ENCODE measurements at places on chromosomes 4 and X. TPM values are rescaled to one million over a fixed set of nuclear protein-coding genes. Genes with fewer than 3 reads are reported as not detected.

DNA sequence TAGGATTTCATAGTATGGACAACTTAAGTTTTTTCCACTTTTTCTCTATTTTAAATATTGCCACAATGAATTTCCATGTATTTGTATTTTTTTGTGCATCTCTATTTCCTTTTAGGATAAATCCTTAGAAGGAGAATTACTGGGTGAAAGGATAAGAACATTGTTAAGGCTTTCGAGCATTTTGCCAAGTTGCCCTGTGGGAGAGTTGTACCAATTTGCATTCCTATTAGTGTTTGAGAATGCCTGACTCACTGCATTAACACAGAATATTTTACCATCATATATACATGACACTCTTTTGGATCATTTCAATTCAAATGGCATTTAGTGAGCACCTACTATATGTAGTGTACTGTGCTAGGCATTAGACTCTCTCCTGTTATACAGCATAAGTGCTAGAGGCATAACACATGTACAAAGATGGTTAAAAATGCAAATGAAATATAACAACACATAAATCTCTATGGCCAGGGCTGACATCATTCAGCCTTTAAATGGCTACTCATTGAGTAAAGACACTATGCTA is 57.0 kb downstream of the PLAC1 start:
- DNase-seq, result no peak

DNA sequence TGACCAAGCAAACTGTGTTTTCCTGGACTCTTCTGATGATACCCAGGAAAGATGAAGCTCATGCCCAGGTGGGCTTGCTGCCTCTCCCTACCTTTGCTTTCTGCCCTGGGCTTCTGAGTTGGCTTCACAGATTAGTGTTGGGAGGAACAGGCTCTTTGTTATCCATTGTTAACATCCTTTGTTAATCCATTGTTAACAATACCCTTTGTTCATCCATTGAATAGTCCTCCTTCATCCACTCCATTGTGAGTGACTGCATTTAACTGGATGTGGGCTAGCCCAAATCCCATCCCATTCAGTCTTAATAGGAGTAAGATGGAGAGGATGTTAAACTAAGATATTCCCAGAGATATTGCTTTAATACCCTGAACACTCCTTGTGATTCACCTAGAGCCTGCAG is 199.0 kb upstream of the LNX1 start:
- no peak for DNase-seq

DNA sequence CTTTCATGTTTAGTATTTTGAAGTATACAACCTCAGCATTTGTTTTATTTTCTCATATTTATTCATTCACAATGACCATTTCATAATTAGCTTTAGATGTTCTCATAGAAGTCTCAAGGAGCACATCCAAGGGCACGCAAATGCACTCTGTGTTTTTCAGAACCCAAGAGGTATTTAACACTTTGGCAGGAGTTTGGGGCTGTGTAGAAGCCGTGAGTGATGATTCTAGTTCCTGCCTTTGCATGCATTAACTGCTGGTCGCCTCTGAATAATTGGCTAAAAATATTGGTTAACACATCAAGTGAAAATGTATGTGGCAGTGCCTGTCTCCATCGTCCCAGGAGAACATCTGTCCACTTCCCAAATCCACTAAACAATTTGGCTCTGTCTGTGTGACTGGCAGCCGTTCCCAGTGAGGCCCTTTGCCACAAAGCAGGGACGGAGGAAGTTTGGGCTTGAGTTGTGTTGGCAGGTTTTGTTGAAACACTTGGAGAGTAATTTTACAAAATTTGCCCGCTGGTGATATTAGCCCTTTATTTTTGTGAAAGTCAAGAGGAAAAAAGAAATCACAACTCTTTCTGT is 730.7 kb upstream of the SLIT2 start:
- DNase-seq, result no peak

DNA sequence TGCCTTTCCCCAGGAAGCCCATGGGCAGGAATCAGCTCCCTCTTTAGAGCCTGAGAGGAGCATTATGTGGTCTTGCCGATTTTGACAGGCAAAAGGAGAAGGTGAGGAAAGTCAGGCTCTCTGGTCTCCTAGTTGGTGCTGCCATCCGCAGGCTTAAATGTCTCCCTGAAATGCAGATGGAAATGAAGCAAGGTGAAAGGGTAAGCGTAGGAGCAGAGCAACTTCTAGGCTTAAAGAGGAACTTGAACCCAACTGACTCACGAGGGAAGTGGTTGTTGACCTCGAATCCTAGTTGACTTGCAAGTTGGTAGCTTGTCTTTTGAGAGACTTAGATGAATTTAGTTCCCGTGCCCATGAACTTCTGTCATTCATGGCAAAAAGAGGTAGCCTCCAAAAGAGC is 205.9 kb downstream of the PTTG2 start:
- DNase-seq, result no peak

DNA sequence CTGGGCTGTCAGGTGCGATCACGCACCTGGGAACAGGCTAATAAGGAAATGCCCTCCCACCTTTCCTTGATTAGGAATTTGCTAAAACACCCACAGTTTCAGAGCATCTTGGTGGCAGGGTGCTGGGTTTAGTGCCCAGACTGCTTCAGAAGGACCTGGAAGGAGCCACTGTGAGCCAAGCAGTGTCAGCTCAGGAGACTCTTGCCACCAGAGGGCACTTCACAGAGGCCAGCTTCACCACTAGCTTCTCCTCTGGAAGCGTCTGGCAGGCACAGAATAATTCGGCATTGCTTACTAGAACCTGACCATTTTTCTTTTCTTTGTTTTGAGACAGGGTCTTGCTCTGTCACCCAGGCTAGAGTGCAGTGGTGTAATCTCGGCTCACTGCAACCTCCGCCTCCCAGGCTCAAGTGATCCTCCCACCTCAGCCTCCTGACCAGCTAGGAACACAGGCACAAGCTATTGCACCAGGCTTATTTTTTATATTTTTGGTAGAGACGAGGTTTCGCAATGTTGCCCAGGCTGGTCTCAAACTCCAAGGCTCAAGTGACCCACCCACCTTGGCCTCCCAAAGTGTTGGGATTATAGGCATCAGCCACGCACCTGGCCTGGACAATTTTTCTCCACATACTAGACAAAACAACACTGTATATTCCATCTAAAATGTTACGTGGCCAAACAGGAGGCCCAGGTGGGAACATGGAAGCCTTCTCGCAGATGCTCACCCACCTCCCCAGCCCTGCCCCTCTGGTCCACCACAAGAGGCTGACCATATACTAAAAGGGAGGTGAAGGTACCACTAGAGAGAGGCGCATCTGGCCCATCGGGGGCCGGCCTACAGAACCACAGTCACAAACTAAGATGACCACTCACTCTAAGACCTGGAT is 14.1 kb downstream of the NOP14 start:
- DNase-seq, result no peak

GRCh38 chr4:52573551-52573950 is 85.5 kb downstream of the USP46 start:
- DNase-seq, result no peak

DNA sequence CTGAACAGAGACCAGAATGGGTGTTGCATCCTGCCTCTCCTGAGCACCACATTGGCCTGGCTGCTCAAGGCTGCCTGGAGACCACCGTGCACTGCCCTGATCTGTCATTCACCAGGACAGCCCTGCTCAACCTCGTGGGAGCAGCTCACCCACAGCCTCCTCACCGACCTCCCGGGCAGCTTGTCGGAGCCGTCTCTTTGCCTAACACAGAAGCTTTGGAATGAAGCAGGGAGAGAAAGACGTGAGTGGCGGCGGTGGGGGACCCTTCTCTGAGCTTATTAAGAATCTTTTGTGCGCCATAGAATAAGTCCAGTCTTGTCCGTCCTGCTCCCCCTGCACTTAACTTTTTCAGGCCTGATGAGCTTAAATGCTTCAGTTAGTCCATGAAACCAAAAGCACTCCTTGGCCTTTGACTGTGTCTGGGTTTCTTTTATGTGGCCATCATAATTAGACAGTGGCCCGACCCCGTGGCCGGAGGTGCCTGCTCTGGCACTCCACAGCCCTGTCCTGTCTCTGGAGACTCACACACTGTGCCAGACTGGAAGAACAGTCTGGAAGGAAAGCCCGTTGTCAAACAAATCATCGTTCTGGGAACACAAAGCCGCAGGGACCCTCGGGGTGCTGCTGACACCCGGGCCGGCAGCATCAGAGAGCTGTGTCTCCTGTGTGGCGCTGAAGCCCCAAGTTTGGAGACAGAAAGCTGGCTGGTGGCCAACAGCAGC is 192.8 kb downstream of the BCOR start:
- DNase-seq, result no peak

DNA sequence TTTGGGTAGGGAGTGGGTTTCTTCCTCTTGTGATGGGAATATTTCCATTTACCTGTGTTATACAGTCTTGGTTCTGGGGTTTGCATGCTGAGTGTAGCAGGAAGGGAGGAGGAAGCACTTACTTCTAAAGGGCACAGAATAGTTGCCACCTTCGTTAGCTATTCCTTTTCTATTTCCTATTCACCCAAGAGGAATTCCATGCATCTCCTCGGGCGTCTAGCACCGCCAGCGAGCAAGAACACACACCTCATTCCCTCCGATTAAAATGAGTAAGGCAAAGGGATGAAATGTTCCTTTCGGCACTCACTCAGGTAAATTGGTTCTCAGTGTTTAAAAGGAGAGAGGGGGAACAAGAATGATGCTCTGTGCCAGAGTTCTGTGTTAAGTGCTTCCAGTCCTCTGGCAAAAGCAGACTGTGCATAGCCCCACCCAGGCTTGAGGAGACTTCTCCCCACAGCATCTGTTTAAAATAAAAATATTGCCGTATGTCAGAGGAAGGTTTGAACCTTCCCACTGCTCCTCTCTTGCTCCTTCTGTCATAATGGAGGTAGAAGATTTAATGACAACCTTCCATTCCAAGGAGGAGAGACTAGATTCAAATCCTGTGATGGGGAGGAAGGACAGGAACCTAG is 351.4 kb downstream of the PTTG2 start:
- no peak for DNase-seq

GRCh38 chrX:64885850-64886249 is 90.4 kb downstream of the ZC4H2 start:
- no peak for DNase-seq

GRCh38 chr4:89949782-89950387 is 55.2 kb downstream of the MMRN1 start:
- no peak for DNase-seq

DNA sequence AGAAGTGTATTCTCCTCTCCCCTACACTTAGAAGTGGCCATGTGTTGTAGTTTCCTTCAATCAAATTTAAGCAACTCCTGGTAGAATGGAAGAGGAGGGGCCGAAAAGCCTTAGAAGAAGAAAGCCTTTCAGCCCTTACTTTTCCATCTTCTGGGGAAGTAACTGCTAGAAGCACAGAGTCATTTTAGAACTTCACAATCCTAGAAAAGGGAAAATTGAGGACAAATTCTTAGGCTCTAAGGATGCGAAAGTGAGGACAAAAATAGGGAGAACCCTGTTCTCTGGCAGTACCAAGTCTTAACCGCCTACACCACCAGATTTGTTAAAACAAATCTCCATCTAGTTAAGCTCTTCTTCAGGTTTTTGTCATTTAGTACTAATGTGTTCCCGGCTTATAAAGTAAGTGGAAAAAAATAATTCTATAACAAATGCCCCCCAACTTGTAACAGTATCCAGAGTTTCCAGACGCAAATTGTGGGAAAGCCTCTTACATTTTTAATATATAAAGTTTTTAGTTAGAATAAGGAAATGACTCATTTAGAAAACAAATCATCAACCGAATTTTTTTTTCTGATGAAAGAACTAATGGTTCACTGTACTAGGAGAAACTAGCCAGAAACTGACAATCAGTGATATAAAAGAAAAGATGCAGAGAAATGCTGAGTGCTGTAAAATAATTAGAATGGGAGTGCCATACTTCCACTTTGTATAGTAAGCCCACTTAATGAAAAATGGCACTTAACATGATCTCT is 76.0 kb downstream of the ARAP2 start:
- DNase-seq, result no peak

DNA sequence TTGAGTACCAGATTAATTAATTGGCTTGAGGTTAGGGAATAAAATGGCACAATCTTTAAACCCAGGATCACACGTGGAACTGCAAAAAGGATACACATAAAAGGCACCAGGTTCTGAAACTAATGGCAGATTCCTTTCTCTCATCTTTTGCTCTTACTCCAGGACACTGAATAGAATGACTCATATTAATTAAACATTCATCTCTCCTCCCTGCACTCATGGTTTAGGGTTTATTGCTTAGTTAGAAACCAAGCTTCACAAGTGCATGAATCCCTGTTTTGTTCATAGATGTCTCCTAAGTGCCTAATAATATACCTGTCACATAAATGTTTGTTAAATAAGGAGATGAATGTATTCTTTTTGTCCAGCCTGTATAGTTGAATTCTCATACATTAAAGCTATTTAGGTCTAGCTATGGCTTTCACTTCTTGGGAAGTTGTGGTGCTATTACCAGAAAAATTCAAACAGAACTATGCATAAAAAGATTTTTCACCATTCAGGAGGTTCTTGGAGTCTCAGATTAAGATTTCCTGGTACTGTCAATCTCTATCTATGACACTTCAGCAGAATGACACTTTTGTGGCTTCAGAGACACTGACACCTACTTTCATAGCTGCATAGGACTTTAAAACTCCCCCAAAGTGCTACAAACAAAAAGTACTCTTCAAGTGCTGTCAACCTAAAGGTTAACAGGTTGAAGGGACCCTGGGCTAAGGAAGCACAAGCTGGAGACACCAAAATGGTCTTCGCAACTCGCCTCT is 7.4 kb downstream of the CORIN start:
- no peak for DNase-seq

- DNase-seq, result no peak
These were observed 42.7 kb downstream of the GATB start for GRCh38 chr4:151717909-151718628.

DNA sequence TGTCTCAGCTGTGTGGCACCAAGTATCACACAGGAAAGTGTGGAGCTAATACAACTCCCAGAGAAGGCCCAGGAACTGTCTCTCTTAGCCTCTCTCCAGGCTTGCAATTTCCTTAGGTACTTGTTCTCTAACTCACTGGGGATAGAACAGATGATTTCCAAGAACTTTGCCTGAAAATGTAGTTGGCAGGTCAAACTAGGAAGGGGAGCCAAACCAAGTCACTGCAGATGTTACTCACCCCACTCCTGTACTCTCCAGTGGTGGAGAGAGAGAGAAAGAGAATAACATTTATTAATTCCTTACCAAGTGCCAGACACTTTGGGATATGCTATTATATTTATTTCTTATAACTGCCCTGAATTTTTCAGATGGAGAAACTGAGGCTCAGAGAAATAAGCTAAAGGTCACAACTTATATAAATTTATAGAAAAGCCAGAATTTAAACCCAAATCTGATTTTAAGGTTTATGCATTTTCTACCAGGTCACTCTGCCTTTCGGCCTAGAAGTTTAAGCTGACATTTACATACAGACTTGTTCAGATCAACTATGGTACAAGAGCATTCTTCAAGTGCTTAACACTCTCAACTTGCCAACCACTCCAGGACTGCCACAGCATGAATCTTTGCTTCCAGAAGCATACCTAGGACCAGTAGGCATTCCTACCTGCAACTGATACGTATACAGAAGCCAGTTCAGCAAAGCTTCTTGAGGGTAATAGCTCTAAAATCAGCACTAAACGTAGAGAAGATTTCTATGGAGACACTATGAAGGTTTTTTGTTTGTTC is 248.6 kb upstream of the ETNPPL start:
- no peak for DNase-seq

GRCh38 chrX:34404386-34405070 is 252.6 kb downstream of the TMEM47 start:
- no peak for DNase-seq

GRCh38 chrX:40132751-40133150 is 35.0 kb upstream of the BCOR start:
- DNase-seq, result no peak

SMIM10 gene
- 9.6 TPM for total RNA-seq

P2RY4 gene
- total RNA-seq, result 0.74 TPM

DAPP1 gene
- total RNA-seq, result 19.6 TPM

TASL gene
- 2.6 TPM for total RNA-seq
